ENCODE measurements at places on chromosomes 1 and 21.

DNA sequence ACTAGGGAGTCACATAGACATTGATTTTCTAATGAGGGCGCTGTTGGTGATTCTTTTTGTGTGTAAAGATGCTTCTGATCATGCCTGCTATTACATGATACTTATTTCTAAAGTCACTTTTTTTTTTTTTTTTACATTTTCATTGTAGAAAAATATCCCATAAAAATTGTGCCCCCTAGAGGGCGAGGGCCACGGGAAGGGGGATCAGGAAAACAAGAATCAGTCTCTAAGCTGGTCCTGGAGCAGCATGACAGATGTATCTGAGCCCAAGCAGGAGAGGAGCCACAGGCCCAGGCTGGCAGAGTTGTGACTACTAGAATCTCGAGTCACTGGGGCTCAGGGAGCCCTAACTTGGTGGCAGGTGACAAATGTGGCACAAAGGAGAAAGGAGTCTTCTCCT lies 28.1 kb downstream of the ZSCAN20 start:
- DNase-seq = no peak

DNA sequence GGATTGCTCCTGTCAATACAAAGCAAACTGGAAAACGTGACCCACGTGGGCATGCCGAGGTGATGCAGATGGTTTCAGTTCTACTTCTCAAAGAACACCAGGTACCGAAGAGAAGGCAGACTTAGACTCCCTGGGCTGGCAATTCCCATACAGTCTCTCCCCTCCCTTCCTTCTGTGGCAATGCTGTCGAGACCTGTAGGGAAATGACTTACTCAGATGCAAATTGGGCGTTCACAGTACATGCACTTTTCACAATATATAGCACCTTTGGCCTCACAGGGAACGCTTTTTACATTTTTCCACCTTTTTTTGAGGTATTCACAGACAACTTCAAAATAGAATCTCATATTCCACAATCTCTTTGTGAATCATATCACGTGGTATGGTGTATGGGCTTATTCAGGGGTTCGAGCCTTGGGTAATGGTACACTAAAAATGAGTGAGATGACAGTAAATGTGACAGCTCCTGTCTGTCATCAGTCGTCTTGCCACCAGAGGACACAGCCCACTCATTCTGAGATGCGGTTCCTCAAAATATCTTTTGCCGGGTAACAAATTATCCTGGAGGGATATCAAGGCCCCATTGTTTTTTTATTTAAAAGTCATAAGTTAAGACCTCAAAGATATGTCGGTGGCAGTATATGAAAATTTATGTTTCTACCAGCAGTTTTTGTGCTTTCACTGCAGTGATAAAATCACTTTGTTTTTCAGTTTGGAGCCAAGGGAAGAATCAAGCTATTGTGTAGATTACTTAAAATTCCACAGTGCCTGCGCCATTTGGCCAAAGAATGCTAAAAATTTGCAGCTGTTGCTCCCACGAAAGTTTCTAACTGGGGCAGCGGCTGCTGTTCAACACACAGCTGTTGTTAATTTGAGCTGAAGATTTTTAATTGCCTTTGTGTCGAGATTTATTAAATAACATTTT lies 168.4 kb downstream of the ZZZ3 start:
- no peak for DNase-seq

GRCh38 chr1:36014722-36015220 lies 69.1 kb upstream of the TEKT2 start:
- DNase-seq = no peak

GRCh38 chr21:29581393-29581792 lies 282.7 kb downstream of the BACH1 start:
- DNase-seq = no peak

DNA sequence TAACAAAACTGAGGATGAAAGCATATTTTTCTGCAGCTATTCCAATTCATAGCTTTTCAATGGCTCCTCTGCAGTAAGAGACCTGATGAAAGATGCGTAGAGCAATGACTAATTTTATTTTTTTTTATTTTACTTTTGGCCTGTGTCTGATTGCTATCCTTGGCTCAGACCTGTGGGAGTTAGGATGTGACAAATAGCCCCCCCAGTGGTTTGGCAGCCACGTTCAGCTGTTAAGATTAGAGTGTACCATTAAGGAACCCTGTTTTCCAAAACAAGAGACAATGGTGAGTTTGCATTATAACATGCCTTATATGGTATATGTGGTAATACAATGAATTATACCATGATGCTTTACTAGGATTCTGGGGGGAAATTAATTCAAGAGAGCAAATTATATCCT lies 264.7 kb downstream of the CACNA1E start:
- DNase-seq = no peak

DNA sequence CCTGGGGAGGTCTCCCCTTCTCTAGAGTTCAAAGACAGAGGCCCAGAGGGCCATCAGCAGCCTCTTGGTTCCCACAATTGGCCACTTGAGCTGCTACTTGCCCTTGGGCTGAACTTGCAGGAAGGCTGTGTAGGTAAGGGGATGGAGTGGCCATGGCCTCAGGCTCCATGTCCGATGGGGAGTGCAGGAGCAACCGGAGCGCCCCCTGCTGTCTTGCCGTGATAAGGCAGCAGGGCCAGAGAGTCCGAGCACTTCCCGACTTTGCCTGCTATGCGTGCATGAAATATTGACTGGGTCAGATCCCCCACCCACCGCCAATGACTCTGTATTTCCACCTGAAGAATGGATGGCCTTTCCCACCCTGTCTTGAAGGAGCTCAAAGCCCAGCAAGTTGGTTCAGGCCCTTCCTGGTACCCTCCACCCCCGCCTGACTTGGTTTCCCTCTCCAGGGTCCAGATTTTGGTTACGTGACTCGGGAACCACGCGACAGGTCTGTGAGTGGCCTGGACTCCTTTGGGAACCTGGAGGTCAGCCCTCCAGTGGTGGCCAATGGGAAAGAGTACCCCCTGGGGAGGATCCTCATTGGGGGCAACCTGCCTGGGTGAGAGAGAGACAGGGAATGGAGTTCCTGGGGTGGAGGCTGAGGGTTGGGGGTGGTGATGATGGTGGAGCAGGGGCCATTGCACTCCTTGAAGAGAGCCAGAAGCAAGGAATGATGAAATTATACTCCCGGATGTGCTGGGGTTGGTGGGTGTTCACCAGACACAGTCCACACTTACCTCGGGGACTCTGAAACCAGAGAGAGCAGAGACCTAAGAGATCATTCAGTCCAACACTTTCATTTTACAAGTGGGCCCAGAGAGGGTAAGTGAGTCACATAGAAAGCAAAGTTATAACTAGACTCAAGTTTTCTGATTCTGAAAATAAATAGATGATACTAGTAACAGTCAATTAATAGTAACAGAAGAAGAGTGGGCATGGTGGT lies 25.6 kb downstream of the PADI3 start:
- DNase-seq = peak; percentile 53

DNA sequence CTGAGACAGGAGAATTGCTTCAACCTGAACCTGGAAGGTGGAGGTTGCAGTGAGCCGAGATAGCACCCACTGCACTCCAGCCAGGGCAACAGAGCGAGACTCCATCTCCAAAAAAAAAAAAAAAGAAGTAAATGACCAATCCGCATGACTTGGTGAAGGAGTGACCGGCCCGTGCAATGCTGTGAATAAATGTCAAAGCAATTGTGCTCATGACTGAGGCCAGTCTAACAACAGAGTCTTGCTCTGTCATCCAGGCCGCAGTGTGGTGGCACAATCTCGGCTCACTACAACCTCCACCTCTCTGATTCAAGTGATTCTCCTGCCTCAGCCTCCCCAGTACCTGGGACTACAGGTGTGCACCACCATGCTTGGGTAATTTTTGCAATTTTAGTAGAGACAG lies 27.8 kb upstream of the SLC19A1 start:
- no peak for DNase-seq

- DNase-seq = peak; percentile 46
Observed at GRCh38 chr1:93615582-93616150, 66.0 kb downstream of the BCAR3 start.

GRCh38 chr1:91501971-91502671 lies 1.5 kb downstream of the CDC7 start:
- no peak for DNase-seq

- no peak for DNase-seq
Observed at GRCh38 chr1:94729267-94729666, 90.9 kb upstream of the SLC44A3 start.

- DNase-seq = no peak
Observed at GRCh38 chr21:36080386-36080785, 10.6 kb downstream of the CBR1 start.

DNA sequence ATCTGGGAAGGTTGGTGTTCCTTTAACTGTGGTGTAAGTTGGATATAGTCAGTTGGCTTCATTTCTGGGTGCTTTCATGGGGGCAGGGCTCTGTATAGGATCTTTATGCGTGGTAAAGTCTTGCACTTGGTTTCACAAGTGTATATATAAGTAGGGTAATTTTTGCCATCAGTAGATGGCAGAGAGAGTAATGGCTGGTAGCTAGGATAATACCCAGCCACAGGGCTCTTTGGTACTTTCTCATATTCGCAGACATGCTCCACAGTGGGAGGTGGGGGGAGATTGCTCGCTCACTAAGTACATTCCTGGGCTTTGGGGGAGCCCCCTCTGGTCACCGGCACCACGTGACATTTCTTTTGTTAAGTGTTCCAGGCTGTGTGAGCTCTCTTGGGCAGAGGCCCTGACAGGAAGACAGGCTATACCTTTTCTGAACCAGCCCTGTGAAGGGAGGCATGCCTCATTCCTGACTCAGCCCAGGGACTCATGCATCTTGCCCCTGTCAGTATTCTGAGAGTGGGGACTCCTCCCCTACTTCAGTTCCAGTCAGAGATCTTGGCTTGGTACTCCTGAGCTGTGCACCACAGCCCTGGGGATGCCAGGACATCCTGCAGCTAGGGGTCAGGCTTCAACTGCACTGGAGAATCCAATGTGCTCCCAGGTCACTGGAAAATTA lies 37.6 kb downstream of the FCRL2 start:
- DNase-seq = no peak

DNA sequence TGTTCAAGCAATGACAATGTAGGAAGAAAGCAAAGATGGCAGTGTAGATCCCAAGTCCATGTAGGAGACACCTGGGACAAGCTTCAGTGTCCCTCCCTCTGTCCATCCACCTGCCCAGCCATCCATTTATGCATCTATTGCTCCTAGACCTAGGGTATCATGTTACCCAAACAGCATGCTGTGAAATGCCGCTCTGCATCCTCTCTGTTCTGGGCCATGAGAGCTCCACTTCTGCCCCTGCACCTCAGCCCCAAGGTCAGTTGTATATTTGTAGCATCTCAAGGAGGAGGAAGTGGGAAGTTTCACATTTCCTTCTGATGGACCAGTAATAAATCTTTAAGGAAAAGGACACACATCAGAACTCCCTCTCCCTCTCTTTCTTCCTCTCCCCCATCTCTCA lies 27.9 kb upstream of the TSPEAR start:
- DNase-seq = no peak

- no peak for DNase-seq
Observed at GRCh38 chr21:24840287-24840686, 767.0 kb downstream of the MRPL39 start.

DNA sequence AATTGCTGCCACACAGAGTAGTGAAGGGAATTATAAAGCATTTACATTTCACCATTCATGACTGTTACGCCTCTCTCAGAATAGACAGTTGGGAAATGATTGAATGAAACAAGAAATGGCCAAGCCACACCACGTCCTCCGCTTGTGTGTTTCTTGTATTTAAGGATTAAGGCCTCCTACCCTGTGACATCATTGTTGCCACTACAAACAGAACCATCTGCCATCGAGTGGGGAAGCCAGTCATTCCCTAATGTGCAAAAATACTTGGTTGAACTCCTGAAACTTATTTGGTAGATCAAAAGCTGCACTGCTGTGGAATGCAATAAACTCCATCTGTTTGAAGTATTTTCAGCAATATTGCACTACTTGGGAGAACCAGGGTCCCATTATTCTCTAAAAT lies 99.0 kb upstream of the C1orf105 start:
- DNase-seq = no peak

DNA sequence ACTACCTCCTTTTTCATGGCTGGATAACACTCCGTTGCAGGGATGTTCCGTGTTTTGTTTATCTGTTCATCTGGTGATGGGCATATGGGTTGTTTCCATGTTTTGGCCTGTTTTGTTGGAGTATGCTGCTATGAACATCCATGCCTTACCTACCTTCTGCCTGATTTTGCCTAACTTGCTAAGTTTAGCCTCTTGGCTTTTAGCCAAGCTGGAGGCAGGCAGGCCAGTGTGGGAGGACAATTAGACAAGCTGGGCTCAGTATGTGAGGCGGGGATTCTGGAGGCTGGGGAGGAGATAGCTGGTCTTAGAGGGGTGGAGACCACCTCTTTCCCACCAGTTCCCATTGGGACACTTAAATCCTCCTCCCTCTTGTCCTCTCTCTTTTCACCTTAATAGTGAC lies 98.4 kb upstream of the WNT4 start:
- DNase-seq = no peak

- DNase-seq = no peak
Observed at GRCh38 chr1:57844382-57844980, 420.6 kb upstream of the DAB1 start.

- no peak for DNase-seq
Observed at GRCh38 chr1:152520561-152521090, 6.3 kb downstream of the CRCT1 start.

DNA sequence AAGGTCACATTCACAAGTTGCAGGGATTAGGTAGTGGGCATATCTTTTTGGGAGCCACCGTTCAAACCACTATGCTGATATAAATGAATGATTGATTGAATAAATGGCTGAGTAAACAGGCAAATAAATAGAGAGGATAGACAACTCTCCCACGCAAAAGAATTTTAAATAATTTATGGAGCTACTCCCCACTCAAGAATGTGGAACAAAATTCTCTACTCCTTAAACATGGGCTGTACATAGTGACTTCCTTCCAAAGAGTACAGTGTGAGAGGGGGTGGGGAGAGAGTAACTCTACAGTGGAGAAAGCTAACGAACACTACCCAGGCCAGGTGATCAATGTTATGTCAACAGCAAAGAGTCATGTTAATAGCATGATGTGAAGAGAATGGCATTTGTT lies 40.7 kb downstream of the KRTAP19-8 start:
- no peak for DNase-seq

GRCh38 chr21:16241016-16241415 lies 511.2 kb downstream of the USP25 start:
- DNase-seq = no peak

DNA sequence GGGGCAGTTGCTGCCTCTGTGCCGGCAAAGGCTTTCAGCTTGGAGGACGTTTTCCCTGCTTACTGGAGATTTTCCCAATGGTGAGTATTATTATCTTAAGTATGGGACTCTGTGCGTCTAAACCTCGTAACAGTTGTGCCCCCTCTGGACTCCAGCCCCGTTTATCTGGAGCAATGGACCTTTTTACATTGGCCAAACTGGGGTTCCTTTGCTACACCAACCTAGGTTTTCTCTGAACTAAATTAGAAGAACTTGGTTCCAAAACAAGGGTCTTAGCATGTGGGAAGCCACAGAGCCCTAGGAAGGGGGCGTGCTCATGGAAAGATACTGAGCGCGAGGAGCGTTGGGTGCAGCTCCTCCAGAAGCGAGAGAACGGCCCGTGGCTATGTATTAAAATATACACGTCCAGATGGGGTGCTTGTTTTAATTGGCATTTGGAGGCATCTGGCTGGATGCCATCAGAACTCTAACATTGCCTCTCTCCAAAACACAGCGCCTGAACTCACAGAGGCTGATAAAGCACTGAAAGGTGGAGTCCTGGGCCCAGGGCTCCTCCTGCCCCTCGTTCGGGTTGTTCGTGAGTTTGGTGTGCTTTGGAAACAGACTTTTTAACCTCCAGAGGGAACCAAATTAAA lies 28.4 kb downstream of the POFUT2 start:
- no peak for DNase-seq
